Activated T-helper 9 cell treated with anti-CD3 and anti-CD28 coated beads, Interleukin-2, amount 50 U/mL, for 16 hours (primary cell): ENCODE measurements at places on chromosomes 3 and 15.

- no peak for DNase-seq
These were observed 118.6 kb upstream of the RNF7 start for GRCh38 chr3:141619450-141619849.

DNA sequence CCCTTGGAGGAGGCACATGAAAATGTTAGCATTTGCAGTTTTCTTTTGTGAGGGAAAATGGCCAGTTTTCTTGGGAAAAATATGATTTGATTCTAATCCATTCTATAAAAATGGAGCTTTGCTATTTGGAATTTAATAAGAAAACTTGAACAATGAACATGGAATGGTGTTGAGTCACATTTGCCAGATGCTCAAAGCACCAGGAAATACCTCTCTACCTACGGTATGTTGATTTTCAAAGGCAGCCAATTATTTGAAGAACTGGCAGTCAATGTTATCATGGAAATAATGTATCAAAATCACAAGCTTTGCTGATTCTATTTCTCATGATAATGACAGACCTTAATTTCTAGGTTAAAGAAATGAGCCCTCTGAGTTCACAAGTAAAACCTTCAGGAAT, 14.9 kb downstream of the NME9 start:
- DNase-seq, result no peak

GRCh38 chr3:65568497-65568896, 470.2 kb downstream of the MAGI1 start:
- DNase-seq, result no peak

DNA sequence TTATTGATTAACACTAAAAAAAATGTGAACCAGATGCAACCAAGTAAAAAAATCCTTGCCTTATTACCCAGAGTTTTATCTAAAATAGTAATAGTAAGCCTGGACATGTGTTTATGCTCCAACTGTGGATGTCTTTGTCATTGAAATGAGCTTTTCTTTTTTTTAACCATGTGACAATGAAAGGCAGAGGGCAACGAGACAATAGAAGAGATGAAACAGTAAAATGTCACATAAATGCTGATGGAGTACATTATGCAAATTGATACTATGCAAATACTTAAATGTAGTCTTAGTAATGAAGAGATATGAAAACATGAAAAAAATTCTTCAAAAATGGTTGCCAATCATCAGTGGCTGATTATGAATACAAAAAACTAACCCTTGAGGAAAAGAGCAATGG, 20.5 kb upstream of the CHMP2B start:
- no peak for DNase-seq

DNA sequence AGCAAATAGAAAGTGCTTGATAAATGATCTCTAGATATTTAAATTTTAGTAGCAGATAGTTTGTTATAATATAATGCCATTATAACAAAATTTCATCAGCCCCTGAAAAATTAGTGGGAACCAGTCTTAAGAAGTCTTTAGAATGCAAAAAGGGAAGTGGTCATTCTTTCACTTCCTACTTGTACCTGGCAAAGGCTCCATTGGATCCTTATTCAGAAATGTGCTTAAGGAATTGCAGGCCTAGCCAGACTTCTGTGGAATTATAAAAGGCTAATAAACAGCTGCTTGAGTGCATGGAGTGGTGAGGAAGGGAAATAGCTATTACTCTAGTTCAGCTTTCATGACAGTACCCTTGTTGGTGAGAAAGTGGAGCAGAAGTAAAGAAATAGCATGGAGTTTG, 24.2 kb downstream of the PPM1L start:
- DNase-seq, result no peak

DNA sequence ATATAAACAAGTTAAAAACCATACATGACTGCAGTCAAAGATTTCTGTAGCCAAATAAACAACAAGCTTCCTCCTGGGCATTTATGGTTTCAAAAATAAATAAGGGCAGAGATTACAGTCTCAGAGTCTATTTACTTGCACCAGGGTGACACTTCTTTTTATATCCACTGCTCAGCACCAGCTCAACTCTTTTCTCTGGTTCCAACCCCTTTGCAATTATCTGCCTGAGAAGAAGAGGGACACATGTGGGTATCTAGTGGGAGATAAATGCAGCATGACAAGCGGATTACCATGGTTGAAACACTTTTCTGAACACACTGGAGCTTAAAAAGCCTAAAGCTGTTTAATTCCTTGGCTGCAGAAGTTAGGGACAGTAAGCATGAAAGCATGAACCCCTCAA, 311.5 kb downstream of the CNTN3 start:
- no peak for DNase-seq

- DNase-seq, result no peak
These were observed 88.9 kb downstream of the CLSTN2 start for GRCh38 chr3:140023616-140024530.

GRCh38 chr15:64813075-64813474, 12.4 kb downstream of the PIF1 start:
- DNase-seq, result no peak
